ENCODE measurements at places on chromosomes 12 and 14.

DNA sequence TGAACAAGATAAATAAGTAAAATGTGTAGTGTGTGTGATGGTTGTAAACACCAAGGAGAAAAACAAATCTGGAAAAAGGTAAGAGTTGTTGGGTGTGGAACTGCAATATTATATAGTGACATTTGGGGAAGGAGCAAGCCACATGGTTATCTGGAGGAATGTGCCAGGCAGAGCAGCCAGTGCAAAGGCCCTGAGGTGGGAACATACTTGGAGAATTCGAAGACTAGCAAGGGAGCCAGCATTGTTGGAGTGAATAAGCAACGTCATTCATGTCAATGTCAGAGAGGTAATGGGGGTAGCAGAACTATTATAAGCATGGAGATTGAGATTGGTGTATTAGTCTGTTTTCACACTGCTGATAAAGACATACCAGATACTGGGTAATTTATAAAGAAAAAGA is 241.5 kb upstream of the LHX5 start:
- DNase-seq = no peak

- DNase-seq = peak; percentile 12
Observed at GRCh38 chr12:16530268-16530850, 75.6 kb downstream of the LMO3 start.

- DNase-seq = no peak
Observed at GRCh38 chr12:110669193-110669502, 19.8 kb downstream of the HVCN1 start.

DNA sequence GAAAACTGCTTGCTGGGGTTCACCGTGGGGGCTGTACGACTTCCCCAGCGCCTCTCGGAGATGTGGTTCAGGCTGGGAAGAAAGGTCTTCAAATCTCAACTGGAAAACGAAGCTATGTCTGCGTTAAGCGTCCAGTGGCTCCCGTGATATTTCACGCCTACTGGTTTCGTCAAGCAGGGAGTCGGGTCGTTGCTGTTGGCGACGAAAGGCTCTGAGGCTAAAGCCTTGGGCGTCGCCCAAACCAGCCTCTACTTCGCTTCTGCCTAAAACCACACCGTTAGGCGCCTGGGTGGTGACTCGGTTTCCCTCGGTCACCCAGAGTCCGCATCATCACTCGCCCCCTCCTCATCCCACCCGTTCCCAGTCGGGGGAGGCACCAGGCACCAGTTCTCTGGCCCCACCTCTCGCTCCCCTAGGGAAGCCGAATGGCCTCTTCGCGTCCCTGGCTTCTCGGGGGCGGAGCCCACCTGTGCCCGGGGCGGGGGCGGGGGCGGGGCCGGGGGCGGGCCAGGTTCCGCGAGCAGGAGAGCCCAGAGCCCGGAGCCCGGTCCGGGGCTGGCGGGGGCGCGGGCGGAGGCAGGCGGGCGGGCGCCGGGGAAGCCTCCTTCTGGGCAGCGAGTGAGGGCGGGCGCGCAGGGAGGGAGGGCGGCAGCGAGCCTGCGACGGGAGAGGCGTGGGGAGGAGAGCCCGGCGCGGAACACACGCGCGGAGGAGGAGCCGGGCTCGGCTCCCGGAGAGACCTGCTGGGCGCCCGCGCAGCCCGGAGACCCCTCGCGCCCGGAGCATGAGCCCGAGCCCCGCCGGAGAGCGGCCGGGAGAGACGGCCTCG is at the start of gene B4GALNT3:
Gene B4GALNT3 (plus strand): TSS at position 510 of the 829 bp plus-strand sequence. CDS start 438 bp downstream, outside the sequence.
- DNase-seq = no peak

DNA sequence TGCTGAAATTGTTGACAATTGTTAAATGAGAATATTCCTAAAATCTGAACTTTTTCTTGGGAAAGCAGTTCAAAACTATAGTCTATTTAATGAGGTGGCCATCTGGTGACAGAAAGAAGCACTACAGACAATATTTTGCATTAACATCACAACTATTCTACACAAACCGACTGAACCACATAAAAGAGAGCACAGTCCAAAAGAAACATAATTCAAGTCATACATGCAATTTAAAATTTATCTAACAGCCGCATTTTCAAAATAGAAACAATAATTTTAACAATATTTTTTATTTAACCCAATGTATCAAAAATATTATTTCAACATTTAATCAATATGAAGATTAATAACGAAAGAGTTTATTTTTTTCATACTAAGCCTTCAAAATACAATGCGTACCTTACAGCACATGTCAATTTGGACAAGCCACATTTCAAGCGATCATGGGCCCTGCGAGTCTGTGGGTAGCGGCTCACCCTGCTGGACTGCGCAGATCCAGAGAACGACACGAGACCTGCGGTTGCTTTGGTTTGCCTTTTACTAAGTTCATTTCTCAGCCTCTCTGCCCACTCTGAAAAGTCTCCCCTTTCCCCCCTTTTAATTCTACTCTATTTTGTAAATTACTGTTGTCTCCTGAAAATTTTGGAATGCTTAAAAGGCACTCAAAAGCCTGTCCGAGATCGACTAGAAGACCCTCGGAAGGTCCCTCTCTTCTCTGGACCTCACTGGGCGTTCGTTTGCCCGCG is 947 bp upstream of the LRRC9 start:
- DNase-seq = peak; percentile 6

DNA sequence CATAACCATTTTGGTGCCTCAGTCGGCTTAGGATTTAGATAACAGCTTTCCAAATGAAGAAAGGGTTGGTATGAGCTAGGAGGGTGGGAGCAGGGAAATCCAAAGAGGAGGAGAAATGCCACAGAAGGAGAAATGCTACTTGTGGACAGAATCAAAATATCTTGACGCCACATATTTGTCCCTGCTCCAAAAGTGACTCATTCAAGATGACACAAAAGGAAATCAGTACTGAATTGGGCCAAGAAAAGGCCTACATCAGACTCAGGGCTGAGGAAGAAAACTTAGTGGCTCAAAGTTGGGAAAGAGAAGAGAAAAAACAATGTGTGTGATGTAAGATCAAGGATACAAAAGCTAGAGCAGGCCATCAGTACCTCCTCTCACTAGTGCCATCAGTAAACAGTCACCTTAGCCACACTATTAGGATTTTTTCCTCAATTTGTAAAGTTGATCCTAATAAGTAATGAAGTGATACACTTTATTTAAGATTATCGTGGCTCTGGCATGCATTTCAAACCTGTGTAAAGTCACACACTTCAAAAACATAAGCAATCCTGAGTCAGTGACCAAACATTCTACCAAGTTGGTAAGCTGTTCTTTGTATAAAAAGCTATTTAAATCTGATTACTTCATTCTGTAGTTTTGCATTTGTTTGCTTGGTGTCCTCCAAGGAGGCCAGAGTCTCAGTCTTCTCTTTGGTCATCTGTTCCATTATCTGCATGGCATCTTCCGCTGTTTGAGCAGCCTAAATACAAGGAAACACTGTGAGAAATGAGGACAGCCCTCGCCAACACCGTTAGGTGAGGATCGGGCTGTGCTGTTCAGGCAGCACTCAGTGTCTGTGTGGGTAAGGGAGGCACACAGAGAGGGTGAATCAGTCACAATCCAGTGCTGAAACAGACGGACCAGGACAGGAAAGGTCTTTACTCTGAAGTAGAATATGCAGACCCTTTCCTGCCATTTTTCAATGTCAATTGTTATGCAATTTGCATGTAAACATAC is 52.6 kb upstream of the VPS33A start:
- DNase-seq = no peak

DNA sequence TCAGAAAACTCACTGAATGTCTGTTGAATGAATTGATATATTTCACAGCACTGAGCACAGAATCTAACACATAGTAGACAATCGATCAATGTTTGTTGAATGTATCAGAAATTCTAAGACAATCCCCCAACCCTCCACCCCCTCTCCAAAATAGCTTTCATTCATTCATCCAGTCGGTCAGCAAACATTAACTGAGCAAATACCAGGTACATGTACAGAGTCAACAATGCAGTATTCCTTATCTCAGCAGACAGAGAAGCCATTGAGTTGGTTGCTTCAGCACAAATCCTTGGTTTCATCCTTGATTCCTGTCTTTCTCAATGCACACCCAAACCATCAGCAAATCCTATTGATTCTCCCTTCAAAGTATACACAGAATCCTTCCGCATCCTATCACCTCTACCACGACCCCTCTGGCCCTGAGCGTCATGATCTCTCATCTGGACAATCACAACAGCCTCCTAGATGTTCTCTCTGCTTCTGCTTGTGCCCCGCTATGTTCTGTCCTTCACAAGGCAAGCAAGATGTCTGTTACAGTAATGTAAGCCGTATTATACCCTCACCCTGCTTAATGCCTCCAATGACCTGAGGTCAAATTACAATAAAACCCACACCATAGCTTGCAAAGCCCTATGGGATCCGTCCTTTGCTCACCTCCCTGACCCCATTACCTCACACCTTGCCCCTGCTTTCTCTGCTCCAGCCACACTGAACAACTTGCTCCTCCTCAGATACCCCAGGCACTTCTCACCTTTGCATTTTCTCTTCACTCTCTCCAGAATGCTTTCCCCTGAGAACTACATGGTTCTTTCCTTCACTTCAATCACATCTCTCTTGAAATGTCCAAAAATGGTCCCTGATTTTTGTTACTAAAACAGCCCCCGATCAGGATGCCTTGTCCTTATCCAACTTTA is 738.1 kb upstream of the TBX3 start:
- DNase-seq = no peak

DNA sequence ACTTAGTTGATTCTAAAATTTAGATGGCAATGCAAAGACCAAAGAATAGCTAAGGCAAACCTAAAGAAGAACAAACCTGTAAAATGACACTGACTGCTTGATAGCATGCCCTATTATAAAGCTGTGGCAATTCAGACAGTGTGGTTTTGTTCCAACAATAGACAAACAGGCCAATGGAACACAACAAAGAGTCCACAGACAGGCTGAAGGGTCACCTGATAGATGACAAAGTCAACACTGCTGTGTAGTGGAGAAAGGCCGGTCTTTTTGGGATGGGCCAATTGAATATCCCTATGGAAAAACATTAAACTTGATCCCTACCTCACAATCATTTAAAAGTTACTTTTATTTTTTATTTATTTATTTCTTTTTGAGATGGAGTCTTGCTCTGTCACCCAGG is 33.8 kb upstream of the SLC25A3 start:
- no peak for DNase-seq

DNA sequence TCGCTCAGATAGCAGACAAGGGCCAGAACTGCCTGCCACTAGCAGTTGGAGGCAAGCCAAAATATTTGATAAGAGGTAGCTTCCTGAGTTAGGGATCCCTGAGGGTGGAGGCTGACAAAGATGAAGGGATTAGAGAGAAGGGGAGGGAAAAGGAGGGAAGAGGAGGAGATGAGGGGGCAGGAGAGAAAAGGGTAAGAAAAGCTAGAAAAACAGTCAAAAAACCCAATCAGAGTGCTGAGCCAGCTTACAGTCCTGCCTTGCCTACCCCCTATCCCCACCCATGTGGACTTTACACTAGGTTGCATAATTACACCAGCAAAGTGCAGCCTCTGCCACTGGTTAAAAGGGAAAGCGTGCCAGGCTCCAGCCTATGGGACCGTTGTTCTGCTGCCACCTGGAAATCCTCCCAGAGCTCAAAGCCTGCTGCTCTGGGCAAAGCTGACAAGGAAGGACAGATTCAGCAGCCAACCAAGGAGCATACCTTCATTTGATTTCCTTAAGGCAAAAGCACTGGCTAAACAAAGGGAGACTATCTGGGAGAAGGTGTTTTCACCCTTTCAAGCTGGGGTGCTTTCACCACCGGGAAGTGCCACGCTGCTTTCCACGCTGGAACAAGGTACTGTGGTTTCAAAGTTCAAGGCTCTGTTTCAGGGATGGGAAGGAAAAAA is 3.8 kb upstream of the NUMB start:
- DNase-seq = peak; percentile 83

DNA sequence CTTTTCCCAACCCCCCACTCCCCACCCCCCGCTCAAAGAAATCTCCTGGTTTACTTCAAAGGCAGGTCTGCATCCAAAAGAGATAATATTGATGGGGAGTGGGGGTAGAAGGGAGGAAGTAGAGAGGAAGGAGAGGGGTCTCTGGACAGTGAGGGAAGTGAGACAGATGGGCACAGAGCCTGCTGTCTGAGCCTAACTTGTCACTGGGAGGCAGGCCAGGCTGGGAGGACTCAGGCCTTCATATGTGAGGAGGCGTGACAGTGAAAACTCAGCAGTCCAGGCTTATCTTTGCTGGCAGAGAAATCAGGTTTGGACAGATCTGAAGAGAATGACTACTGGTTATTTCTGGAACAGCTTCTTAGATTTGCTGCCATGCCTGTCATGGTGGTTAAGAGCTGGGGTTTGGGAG is 192.3 kb downstream of the NUAK1 start:
- no peak for DNase-seq

DNA sequence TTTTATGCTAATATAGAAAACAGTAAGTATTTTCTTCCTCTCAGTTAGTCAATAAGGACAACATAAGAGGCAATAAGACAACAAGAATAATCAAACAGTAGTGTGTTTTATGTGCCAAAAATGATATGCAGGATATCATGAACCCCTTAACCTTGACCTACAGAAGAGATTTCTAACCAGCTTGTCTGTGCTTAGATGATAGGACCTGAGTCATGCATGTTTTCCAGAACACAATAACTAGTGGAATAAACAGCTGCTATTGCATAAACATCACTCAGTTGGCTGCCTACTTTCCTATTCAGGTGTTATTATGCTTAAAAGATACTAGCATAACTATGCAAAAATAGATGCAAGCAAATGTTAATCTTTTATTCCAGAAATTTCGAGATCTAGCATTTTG is 282.5 kb downstream of the PRKD1 start:
- no peak for DNase-seq

- no peak for DNase-seq
Observed at GRCh38 chr12:106585521-106586277, 2.9 kb downstream of the RFX4 start.
